Stimulated activated CD4-positive, alpha-beta T cell treated with anti-CD3 and anti-CD28 coated beads, Interleukin-1b, Interleukin-23, amount 100 ng/mL, for 24 hours (primary cell): ENCODE measurements at places on chromosomes 7 and 10.

DNA sequence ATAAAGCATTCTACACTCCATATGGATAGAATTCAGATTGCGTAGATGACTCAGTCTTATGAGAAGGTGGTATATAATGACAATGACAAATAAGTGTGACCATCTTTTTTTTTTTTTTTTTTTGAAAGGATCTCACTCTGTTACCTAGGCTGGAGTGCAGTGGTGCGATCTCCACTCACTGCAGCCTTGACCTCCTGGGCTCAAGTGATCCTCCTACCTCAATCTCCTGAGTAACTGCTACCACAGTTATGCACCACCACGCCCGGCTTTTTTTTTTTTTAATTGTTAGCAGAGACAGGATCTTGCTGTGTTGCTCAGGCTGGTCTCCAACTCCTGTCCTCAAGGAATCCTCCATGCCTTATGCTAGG, 43.2 kb upstream of the NRP1 start:
- no peak for DNase-seq

GRCh38 chr7:33041631-33042428, 20.7 kb downstream of the NT5C3A start:
- no peak for DNase-seq

DNA sequence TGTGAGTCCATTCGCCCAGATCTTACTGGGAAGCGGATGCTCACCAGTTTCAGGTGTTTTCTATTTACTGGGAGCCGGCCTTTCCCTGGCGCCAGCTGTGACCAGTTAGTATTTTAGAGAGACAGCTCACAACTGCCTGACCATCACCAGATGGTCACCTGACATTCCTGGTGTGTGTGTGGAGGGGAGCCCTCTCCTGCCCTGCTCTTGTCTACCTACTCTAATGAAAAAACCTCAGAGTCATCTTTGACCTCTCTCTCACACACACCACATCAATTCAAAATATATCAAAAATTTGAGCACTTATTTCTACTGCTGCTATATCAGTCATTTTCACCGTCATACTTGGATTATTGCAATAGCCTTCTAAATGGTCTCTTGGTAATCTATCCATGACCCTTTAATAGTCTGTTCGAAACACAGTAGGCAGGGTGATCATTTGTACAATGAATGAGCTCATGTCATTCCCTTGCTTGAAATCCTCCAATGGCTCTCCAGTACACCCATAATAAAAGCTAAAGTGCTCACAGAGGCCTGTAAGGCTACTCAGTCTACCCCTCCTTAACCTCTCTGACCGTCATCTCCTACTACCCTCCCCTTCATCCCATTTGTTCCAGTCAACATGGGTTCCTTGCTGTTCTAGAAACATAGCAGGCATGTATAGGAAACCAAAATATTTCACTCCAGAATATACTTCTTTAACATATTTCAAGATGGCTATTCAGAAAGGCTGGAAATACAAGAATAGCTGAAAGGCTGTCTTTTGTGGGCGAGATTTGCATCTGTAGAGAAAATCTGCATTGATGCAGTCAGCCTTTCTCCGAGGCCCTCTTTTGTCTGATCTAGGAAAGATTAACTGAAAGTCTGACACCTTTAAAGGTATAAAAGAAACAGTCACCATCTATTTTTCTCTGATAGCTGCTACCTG, 17.5 kb upstream of the NT5C3A start:
- DNase-seq = no peak

DNA sequence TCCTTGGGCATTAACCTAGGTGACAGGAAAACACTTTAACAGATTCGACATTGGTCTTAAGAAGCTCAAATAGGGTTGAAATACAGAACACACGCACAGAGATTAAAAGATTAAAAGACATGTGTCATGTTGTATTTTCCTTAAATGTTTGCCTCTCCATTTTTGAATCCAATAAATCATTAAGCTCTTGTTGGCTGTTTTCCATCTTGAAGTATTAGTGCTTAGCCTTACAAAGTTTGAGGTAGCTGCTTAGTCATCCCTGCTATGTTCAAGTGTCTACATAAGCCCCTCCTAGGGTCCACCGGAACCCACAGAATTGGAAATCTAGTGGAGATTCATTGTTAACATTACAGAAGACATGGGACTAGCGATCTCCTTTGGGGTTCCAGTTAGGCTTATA, 12.7 kb upstream of the GJD4 start:
- DNase-seq = no peak

DNA sequence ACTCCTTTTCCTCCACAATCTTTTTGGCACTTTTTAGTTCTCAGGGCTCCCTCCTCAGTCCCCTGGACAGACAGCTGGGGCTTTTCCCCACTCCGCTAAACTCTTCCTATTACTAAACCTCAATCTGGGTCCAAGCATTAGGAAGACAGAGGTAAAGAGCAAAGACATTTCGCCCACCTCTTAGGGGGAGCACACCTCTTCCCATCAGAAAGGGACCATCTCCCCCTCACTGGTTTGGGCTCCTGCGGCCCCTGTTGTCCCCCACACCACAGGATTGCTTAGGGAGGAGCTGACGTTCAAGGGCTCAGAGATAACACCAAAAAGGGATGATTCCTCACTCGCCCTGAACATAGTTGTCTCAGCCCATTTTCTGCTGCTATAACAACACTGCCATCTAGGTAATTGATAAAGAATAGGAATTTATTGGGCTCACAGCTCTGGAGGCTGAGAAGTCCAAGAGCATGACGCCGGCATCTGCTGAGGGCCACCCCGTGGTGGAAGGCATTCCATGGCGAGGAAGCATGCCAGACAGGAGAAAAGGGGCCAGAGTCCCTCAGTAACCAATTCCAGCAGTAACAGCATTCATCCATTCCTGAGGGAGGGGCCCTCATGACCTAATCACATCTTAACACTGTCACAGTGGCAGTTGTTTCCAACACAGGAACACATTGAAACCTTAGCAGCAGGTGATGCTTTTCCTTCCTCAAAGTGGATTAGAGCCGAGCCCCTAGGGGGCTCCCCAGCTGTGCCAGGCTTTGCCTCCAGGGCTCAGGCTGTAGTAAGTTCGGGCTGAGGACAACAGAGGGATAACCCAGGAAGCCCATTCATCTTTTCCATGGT, 209.6 kb downstream of the EBF3 start:
- DNase-seq = no peak

DNA sequence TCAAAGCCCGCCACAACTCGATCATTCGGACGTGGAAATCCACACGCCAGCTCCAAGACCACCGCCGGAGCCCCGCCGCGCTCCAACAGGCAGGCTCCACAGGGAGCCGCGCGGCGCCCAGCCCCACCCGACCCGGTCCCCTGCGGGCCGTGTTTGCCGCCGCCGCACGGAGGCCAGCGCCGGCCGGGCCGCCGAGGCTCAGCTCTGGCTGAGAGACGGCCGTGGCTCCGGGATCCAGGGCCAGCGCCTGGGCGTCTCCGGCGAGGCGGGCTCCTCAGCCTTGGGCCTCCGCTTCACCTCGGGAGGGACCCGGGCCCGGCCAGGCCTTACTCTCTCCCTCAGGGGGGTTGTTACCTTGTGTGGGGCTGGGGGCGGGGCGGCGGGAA, 333 bp downstream of the SMNDC1 start:
- DNase-seq = no peak

- DNase-seq = no peak
These were observed 12.8 kb downstream of the NRAP start for GRCh38 chr10:113651021-113651420.

DNA sequence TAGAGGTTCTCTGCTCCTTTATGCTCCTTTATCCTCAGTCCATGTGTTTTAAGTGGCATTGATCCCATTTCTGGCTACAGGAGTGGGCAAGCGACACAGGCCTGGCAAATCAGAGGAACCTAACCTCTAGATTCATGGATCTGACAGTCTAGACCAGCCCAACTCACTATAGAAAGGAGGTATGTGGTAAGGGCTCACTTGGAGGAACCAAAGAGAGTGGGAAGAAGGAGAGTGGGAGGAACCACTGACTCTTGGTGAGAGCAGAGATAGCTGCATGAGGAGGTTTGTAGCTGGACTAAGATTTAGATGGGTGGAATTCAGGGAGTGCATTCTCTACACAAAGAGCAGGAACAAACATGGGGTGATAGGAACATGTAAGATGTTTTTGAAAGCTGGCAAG, 11.6 kb upstream of the FRAT1 start:
- DNase-seq = no peak

DNA sequence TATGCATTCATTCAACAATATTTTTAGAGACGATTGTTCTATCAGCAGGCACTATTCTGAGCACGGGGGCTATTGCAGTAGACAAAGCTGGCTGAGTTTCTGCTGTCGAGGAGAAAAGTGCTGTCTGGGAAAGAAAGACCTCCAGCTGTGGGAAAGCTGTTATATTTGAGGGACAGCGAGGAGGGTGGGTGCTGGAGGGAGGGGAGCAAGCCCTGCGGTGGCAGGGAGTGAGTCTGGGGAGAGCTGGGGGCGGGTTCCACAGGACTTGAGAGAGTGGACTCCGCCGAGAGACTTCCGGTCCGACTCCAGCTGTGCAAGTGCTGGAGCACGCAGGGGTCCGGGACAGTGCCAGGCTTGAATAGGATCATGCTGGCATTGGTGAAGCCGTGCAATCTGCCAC, 602.1 kb upstream of the FOXK1 start:
- DNase-seq = no peak

DNA sequence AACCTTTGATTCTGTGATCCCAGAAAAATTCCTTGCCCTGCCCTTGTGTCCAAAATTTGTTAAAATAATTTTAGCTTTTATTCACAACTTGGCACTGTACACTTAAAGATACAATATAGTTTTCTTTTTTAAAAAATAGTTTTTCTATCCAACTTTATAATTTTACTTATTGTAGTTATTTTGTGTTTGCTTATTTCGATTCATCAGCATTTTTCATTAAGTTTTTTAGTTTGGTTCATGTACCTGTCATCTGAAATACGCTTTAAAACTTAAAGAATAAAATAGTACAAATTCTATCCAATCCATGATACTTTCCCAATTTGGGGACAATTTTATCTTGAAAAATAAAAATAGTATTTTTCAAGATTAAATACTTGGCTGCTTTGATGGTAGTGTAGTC, 514.8 kb downstream of the AUTS2 start:
- no peak for DNase-seq

DNA sequence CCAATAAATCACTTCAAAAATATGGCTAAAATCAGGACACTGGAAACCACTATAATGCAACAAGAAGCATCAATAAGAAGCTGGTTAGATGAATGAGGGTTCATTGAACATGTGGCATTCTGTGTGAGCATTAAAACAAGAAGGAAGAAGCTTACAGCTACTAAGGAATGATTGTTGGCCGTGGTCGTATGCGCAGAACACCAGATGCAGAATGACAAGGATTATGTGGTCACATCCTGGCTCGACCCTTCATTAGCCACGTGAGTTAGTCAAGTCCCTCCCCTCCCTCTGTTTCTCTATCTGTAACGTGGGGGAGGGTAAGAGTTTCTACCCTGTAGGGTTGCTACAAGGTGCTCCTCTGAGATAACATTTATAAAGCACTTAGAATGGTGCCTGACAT, 174.3 kb downstream of the ADAM12 start:
- no peak for DNase-seq

GRCh38 chr7:30309302-30309701, 24.9 kb downstream of the ZNRF2 start:
- DNase-seq = no peak

GRCh38 chr10:69865450-69865849, 63.7 kb downstream of the COL13A1 start:
- DNase-seq = no peak

- no peak for DNase-seq
These were observed 184.5 kb upstream of the BMPER start for GRCh38 chr7:33720870-33721269.

GRCh38 chr7:132655131-132655727, 79.0 kb upstream of the PLXNA4 start:
- DNase-seq = peak; percentile 34

DNA sequence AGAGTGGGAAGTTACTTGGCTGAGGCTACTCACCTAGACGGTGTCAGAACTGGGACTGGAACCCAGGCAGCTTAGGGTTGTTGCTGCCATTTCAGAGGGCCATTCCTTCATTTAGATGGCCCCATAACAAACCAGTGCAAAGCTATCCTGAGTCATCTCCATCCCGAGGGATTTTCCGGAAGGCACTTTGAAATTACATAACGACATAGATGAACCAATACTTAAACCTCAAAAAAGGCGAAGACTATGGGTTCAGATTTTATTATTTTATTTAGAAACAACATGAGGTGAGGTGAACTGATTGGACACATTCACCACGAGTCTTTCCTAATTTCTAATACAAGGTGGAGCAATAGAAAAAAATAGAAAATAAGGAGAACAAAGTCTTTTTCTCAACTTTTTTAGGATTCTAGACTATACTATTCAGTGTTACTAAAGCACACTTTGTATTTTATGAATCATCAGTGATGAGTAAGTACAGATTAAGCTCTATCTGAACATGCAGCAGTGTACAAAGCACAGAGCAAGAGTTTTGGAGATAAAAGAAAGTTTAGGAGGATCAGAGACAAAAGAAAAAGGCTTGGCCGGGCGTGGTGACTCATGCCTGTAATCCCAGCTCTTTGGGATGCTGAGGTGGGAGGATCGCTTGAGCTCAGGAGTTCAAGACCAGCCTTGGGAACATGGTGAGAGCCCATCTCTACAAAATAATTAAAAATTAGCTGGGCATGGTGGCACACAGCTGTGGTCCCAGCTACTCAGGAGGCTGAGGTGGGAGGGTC, 79.5 kb upstream of the SVIL start:
- no peak for DNase-seq

- no peak for DNase-seq
These were observed 2.4 kb downstream of the UBE2H start for GRCh38 chr7:129950191-129950932.

- no peak for DNase-seq
These were observed 3.1 kb downstream of the PALS2 start for GRCh38 chr7:24576171-24577025.

DNA sequence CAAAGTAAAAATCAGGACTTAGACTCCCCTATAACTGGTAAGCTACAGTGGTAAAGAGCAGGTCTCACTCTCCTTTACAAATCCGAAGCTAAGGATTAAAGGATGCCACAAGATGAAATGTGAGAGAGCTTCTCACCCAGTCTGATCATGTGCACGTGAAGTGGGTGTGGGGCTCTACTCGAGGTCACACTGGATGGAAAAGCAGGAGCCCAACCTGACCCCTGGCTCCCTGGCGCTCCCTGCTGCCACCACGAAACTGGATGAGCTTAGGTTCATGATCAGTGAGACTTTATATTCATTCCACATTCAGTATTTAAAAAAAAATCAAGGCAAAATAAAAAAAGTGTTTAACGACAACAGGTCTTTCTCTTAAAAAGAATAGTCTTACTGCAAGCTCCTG, 21.7 kb upstream of the FOXI2 start:
- no peak for DNase-seq
